Liver (tissue), 10 donors: ENCODE measurements at places on chromosomes 12 and 14. TPM values are rescaled to one million over a fixed set of nuclear protein-coding genes. Genes with fewer than 3 reads are reported as not detected.

- DNase-seq, result no peak
Measured at GRCh38 chr12:113464452-113464775, 7.3 kb downstream of the LHX5 start.

GRCh38 chr12:12887471-12887870 lies 3.9 kb upstream of the GPRC5A start:
- no peak for DNase-seq

KRT75 gene
- not detected for total RNA-seq

DNA sequence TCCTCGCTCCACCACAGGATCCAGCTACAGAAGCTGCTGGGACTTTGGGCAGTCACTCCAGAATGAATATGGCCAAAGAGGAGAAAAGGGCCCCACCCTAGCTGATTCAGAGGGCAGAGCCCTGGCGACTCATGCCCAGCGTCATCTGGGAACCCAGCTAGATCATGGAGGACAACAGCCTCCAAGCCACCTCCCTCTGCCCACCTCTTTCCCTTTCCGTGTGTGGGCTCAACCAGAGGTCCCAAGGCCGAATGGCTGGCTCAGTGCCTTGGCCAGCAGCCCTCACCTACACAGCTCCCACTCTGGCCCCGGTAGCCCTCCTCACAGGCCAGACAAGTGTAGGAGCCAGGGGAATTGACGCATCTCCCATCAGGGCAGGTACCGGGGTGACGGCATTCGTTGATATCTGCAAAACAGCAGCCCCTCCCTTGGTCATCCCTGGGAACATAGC lies 17.4 kb downstream of the ISCA2 start:
- no peak for DNase-seq

DNA sequence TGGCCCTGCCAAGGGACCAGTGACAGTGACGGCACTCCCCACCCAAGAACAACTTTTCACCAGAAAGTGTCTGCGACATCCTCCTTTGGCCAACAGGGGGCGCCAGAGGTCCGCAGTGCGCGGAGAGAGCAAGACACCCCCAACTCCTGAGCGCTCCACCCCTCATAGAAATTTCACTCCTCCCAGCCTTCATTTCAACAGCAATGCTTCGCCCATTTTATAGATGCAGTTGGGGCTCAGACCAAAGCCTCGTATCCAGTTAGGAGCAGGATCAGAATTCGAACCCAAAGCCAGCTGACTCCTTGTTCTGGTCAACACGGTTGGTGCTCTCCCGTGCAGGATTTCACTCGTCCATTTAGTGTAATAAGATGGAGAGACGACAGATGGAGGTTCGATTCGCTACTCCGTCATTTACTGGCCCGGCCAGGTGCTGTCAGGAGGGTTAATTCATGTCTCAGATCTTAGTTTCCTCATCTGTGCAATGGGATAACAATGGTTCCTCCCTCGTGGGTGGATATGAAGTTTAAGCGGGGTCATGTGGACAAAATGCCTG lies 2.4 kb upstream of the POP5 start:
- peak; percentile 83 for DNase-seq
